ENCODE measurements at places on chromosomes 3 and 15. TPM values are rescaled to one million over a fixed set of nuclear protein-coding genes. Genes with fewer than 3 reads are reported as not detected.

DNA sequence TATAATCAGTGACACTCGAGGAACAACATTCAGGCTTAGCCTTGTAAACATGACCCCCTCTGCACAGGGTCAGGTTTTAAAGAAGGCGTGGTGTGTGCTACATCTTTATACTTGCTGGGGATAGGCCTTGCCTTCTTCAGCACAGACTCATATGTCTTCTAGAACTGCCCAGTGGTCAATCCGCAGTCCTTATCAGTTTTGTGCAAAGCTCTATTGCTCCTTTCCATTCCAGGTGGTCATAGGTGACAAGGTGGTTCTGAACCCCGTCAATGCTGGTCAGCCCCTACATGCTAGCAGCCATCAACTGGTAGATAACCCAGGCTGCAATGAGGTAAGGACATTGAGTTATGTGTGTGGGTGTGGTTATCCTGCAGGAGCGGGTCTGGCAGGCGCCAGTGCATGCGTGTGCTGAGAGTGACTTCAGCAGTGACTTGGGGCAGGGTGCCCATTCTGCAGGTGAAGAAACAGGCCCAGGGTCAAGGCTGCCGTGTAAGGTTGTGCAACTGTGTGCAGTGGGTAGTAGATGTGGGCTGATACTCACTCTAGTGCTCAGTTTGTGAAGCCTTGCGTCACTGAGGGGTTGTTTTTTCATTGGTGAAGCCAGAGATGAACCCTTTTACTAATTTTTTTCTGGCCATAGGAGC, 150.9 kb downstream of the ITPR1 start:
- no peak for DNase-seq

The GOLGA8T gene
- not detected for total RNA-seq

- peak; percentile 44 for DNase-seq
Observed at GRCh38 chr3:194908972-194909371, 223.3 kb downstream of the FAM43A start.

The GOLGA8S gene
- total RNA-seq = 0.07 TPM

GRCh38 chr15:64343841-64344240, 12.1 kb downstream of the CSNK1G1 start:
- DNase-seq = no peak
